Activated CD4-positive, alpha-beta T cell treated with anti-CD3 and anti-CD28 coated beads for 4 hours (primary cell): ENCODE measurements at places on chromosomes 1 and 21.

DNA sequence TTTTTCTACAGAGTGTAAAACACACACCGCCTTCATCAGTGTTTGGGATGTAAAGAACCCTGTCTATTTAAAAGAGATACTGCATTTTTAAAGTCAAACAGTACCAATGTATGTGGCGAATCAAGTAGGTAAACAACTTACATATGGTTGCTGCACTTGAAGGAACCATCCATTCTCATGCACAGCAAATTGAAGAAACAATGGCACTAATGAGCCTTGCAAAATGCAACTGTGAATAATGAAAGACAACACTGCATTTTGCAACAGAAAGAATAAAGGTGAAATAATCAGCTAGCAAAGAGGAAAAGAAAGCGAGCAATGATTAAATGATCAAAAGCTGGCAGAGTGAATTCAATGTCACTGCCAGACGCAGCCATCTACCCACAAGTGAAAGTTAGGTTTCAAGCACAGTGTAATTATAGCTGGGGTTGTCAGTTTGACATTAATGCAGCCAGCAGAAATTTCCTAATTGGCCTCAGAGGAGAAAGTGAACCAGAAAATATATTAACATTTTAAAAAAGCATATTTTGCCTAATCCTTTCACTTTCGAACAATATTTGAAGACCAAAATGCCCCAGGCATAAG, 10.9 kb upstream of the BARHL2 start:
- DNase-seq, result no peak

- DNase-seq, result no peak
These were observed 75.5 kb downstream of the KCNN3 start for GRCh38 chr1:154794608-154795007.

GRCh38 chr1:94169126-94169525, 48.2 kb upstream of the ABCA4 start:
- no peak for DNase-seq

DNA sequence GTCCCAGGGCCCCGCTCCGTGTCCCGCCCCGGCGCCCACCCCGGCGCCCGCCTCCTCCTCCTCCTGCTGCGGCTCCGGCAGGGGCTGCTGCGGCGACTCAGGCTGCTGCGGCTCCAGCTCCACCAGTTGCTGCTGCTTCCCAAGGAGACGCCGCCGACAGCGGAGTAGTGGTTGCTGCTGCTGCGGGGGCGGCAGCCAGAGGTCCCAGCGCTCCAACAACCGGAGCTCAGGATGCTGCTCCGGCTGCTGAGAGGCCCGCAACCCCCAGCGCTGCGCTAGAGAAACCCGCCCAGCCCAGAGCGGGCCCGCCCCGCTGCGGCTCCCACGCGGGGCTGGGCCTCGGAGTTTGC, 1.1 kb downstream of the CRCT1 start:
- DNase-seq, result no peak

DNA sequence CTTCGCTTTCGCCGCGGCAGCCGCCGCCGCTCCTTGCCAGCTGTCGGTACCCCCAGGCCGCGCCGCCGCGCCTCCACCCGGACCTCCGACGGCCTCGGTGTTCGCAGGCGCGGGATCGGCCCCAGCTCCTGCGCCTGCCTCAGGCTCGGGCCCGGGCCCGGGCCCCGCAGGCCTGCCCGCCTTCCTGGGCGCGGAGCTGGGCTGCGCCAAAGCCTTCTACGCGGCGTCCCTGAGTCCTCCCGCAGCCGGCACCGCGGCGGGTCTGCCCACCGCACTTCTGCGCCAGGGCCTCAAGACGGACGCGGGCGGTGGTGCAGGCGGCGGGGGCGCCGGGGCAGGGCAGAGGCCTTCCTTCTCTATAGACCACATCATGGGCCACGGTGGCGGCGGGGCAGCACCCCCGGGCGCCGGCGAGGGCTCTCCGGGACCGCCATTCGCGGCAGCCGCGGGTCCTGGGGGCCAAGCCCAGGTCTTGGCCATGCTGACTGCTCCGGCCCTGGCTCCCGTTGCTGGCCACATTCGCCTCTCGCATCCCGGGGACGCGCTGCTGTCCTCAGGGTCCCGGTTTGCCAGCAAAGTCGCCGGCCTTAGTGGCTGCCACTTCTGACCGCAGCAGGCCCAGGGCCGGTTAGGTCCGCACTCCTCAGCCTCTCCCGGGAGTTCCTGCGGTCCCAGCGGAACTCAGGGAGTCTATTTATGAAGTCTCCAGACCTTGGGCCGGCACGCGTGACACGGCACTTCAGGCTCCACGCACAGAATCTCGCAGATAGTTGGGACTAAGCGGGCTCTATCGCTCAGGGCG, 1.4 kb downstream of the FOXD2 start:
- no peak for DNase-seq
